ENCODE measurements at places on chromosomes 1 and 21.

DNA sequence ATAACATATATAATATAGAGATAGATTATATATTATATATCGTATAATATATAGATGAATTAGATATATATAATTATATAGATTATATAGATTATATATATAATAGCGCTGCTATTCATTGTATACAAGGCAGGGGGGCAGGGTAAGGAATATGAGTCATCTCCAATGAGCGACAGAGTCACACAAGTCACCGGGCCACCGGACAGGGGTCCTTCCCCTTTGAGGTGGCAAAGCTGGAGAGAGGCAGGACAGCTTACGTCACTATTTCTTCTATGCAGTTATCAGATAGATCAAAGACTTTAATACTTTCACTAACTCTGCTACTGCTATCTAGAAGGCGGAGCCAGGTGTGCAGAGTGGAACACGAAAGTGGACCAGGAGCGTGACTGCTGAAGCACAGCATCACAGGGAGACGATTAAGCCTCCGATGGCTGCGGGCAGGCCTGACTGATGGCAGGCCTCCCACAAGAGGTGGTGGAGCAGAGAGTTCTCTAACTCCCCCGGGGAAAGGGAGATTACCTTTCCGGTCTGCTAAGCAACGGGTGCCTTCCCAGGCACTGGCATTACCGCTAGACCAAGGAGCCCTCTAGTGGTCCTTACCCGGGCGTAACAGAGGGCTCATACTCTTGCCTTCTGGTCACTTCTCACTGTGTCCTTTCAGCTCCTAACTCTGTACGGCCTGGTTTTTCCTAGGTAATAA is 2154.7 kb downstream of the MRPL39 start:
- DNase-seq: no peak

DNA sequence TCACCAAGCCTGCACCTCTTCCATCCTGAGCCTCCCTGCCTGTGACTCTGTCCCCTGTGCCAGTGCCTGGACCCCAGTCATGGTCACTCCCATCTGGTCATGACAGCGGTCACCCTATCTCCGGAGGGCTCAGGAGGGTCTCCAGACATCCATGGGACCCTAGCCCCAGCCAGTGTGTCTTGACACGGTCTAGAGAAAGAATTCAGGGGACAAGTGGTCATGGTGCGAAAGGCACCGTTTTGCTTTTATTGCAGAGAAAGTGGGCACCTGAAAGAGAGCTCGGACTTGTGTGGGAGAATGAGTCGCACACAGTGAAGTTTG is 4.7 kb upstream of the RIPK4 start:
- no peak for DNase-seq

- no peak for DNase-seq
These were observed 77.3 kb upstream of the AKT3 start for GRCh38 chr1:243927381-243927780.

DNA sequence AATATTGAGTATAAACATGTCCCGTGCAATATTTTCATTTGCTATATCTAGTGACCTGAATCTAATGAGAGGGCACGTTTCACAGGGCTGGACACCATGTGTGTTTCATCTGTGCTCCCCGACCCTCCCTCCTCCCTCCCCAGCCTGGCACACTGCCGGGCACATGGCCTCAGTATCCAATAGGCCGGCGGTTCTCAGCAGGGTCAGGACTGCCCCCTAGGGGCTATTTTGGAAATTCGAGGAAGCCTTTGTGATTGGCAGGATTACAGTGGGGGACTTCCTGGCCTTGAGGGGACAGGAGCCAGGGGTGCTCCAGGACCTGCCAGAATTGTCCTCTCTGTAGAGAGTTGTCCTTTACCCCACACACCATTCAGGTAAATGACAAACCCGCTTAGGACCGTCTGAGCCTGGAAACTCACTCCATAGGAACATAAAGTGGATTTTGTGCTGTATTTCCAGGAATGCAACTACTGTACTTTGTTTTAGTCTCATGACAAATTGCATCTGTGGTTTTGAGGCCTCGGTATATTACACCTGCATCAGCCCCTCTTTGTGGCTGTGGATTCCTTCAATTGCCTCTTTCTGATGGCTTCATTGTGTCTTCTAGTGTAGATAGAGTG is 109.5 kb upstream of the SIM2 start:
- DNase-seq: peak; percentile 18

DNA sequence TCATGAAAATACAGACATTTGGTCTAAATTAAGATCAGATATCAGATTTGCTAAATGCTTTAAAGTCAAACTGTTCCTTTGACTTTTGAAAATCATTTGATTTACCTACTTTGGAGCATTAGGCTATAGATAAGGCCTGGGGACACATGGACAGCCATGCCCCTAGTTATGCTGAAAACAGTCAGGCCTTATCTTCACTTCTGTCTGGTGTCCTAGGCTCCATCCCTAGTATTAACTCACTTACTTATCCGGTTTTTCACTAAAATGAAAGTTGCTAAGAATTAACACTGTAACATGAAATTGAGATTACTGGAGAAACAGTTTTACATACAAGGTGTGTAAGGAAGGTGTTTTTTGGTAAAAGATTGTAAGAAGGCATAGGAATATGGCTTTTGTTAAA is 4.5 kb upstream of the CATSPERE start:
- DNase-seq: no peak

DNA sequence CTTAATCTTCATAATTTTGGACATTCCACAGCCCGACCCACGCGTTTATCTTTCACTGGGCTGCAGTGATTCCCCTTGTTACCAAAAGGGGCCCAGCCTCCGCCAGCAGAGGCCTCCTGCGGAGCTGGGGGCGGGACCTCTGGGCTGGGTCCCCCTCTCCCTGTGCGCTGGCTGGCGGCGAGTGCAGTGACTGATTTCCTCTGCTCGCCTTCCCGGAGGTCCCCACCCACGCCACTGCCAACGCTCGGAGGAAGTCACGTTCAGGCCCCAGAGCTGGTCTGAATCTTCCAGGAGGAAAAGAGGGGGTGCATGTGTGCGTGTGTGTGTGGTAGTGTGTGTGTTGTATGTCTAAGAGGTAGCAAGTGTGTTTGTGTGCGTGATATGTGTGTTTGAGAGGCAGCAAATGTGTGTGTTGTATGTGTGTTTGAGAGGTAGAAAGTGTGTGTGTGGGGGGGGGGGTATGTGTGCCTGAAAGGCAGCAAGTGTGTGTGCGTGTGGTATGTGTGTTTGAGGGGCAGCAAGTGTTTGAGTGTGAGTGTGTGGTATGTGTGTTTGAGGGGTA is 35.0 kb upstream of the JAK1 start:
- no peak for DNase-seq

- DNase-seq: no peak
These were observed 41.6 kb downstream of the ABCA4 start for GRCh38 chr1:94079080-94079940.

DNA sequence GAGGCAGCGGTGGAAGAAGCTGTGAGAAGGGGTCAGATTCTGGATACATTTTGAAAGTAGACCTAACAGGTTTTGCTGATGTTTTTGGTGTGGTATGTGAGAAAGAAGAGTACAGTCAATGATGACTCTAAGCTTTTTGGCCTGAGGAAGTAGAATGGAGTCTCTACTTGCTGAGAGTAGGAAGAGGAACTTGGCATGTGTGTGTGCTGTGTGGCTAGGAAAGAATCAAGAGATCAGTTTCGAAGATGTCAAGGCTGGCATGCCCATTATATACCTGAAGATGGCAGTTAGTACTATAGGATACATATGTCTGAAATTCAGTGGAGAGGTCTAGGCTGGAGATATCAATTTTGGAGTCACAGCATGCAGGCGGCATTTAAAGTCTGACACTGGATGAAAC is 64.4 kb downstream of the MAB21L3 start:
- DNase-seq: no peak

DNA sequence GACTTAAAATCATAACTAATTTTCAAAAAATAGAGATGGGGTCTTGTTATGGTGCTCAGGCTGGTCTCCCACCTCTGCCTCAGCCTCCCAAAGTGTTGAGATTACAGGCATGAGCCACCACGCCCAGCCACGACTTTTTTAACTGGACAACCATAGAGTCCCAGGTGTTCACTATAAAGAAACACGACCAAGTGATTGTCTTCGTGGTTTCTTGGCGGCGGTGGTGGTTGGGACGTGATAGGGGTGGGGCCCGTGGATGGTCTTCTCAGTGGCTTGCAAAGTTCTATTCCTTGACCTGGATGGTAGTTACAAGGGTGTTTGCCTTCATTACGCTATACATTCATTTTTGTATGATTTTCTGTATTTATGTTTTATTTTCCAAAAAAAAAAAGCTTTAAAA is 34.6 kb upstream of the COX20 start:
- no peak for DNase-seq

- no peak for DNase-seq
These were observed 2.5 kb downstream of the PBX1 start for GRCh38 chr1:164561472-164561871.

DNA sequence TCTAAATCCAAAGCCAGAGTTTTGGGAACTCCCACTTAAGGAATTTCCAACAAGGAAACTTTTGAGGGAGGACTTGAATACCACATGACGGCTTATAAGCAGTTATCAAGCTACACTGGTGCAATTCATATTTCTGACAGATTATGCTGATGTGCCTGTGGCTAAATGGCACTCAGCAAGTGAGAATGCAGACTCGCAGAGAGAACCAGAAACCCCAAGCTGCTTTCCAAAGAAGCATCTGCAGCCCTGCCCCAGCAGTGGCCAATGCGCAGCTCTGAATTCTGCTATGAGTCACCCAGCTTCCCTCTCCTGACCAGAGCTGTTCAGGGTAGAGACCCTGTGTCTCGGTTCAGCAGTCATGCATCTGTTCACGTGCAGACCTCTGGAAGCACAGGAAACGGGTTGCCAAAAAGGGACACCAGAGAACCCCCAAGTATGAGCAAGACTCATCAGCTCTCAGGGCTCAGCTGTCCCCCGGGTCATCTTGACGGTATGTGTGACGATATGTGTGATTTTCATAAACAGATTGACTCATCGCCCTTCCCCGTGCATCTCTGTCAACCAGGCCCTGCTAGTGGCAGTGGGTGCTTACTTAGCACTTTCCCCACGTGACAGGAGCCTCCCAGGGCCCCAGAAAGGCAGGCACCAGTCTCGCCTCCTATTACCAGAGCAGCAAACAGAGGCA is 76.3 kb downstream of the ITPKB start:
- peak; percentile 100 for DNase-seq

DNA sequence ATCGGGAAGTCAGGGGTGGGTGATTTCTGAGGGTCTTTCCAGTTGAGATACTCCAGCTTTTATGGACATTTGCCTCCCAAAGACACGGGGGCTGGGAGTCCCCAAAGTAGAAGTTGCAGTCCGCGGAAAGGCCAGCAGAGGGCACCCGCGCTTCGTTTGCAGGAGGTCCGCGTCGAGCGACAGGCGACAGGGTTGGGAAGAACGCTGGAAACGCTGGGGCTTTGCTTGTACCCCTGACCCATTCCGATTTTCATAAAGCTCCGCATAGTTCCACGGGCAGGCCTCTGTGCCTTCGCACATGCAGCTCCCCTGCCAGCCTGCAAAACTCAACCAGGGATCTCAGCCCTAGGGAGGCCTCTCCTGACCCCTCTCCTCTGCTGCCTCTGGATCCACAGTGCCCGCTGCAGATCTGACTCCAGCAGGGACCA is 44.2 kb upstream of the LAPTM5 start:
- no peak for DNase-seq

- no peak for DNase-seq
These were observed 38.0 kb downstream of the ZBTB8OS start for GRCh38 chr1:32612189-32612881.

- DNase-seq: no peak
These were observed 58.3 kb upstream of the SDC3 start for GRCh38 chr1:30966690-30967369.

GRCh38 chr1:185566995-185567394 is 167.2 kb upstream of the HMCN1 start:
- no peak for DNase-seq

DNA sequence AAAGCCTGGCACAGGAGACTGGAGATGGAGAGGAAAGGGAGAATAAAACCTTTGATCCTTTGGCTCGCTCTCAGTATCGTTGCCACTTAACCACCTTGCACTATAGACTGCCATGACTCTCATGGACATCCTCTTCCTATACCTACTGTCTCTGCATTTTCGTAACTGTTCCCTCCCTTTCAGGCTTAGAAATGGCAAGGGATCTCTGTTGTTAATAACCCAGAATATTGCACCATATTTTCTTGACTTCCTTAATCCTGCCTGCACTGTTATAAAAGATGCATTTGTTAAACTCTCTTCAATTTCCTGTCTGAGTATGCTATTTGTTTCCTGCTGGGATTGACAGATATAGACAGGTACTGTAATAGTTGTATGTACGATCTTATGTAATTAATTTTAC is 38.6 kb downstream of the CYYR1 start:
- DNase-seq: no peak

- no peak for DNase-seq
These were observed 1.9 kb upstream of the IRF2BP2 start for GRCh38 chr1:234611847-234612351.

- DNase-seq: no peak
These were observed 835 bp upstream of the LCE1D start for GRCh38 chr1:152795686-152796085.

DNA sequence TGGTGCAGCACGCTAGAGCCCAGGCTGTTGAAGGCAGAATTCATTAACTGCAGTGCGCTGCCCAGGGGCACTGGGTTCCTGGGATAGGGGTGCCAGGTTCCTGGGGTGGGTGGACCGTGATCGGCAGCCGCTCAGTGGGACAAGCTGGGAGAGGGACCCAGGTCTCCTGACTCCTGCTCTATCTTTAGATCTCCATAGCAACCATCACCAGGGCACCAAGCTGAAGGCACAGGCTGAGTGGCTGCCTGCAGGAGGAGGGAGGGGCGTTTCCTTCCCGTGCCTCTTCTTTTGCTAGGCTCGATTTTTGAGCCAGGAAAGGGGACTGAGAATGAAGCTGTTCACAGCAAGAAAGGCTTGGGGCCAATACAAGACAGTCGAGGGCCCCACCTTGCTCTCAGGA is 20.9 kb upstream of the CDCP2 start:
- no peak for DNase-seq

DNA sequence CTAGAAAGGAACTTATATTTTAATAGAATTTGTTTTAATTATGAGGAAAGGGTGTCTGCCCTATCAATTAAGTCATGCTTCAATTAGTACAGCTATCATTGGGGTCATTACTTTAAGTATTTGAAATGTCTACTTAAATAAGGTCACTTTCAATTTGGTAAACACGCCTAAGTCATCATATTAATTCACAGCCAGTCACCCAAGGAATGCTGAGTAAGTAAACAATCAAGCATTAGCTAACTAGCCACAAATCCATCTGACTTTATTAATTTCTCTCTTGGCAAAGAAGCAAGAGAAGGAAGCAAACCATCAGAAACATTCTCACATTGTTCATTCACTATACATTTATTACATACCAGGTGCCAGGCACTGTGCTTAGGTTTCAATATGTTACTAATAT is 1.2 kb upstream of the LRRC52 start:
- no peak for DNase-seq

- no peak for DNase-seq
These were observed 111.7 kb downstream of the NMNAT2 start for GRCh38 chr1:183306317-183307042.

DNA sequence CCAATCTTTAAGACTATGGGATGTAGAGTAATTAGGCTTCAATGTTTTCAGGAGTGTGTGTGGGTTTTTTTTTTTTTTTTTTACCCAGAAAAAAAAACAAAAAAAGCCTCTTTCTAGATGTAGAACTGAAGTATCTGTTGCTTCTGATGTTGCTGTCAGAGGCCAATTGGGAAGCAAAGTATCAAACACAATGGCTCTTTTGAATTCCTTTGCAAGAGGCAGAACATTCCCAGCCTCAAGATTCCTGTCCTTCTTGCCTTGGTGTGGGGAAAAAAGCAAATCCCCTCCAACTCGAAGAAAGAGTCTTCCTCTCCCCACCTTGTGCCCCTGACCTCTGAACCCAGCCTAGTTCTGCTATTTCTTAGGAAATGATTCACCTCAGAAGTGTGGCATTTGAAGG is 55.4 kb upstream of the LMO4 start:
- DNase-seq: no peak

Data from GM12864 (cell line).